ENCODE measurements at places on chromosomes 3 and 15.

GRCh38 chr15:28892789-28893610 lies 7.2 kb downstream of the APBA2 start:
- no peak for DNase-seq

GRCh38 chr3:182713743-182714517 lies 79.4 kb upstream of the ATP11B start:
- no peak for DNase-seq

DNA sequence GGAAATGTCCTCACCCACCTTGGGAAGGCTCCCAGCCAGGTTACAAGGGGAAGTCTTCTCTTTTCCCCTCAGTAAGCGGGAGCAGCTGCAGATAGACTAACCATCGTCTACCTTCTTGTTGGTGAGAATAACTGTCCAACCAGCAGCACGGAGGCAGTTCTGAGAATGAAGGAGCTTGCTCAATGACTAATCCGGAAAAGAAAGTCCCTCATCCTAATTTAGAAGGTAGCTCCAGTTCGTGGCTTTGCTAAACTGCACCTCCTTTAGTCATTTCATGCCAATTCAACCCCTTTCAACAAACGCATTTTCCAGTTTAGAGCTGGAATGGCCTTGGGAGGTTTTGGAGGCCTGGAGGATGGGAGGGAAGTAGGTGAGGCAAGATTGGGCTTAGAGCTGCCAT lies 527.4 kb upstream of the PROK2 start:
- no peak for DNase-seq

DNA sequence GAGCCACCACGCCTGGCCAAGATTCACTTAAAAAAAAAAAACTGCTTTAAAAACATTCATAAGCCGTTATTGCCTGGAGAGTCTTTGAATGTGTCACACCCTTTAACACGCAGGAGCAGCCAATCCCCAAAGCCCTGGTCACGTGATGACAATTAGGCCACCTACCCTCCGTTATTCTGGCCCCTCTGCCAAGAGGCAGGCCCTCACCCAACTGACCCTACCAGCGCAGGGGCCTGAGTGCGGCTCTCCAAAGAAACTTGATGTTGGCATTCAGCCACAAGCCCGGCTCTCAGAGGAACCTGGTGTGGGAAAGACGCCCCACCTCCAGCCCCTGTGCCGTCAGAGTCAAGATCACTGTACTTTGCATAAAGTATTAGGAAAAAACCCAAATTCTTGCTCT lies 11.6 kb upstream of the MUC4 start:
- DNase-seq, result no peak

- no peak for DNase-seq
These were observed 58.8 kb upstream of the CTXND1 start for GRCh38 chr15:80310776-80311175.

DNA sequence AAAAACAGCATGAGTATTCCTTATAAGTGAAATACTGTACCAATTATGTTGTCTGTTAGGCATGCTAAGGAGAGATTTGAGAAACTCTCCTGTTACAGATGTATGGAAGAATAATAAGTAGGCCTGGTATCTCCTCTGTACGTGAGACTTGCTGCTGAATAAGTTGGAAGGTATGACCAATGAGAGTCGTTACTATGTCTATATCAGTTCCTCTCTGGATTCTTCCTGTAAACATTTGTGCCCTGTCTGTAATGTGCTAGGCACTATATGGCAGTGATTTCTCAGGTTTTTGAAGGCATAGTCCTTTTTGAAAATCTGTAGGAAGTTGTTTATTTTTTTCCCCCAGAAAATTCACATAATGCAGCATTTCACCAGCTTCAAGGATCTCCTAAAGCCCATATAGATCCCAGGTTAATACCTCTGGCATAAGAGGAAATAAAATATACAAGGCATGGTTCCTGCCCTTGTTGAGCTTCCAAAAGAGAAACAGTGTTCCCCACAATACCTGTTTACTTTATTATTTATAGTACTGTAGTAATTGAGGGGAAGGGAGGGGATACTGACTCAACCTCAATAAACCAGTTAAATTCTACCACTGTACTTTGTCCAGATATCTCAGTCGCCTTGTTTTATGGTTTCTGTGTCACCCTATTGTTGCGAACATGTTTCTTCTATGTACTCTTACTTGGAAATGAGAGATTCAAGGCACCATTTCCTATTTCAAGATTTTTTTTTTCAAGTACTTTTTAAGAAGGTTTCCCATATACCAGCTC lies 28.6 kb downstream of the MAP2K5 start:
- DNase-seq, result no peak

DNA sequence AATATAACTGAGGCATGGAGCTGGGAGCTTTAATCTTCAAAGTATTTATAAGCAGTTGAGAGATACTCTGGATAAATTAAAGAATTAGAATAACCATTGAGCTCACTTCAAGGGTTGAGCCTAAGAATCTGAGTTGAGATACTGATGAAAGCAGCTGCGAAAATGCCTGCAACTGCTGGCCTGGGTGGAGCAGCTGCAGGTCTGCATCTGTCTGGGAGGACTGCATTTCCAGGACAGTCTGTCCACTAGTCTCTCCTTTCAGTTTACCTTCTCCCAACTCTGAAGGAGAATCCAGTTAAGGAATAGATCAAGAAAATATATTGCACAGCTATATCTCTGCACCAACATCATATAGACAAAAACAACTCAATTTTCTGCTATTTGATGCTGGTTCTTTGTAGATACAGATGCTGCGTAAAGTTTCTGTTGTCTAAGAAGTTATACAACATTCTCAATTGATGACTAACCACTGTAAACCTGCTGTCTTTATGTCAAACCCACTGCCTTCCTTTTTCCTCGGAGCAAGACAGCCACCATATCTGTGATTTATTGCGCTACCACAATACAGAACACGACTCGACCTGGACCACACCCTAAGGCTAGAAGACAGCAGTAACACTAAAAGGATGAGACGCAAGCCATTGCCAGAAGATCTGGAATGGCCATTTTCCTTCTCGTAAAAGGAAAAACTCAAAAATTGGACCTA lies 245.1 kb downstream of the MAGI1 start:
- DNase-seq, result no peak

- DNase-seq, result no peak
These were observed 110.8 kb downstream of the ADCY5 start for GRCh38 chr3:123337948-123338619.

GRCh38 chr15:64089543-64090280 lies 3.9 kb downstream of the CIAO2A start:
- DNase-seq, result no peak

- DNase-seq, result no peak
These were observed 116.5 kb upstream of the FGF7 start for GRCh38 chr15:49306551-49306950.

- no peak for DNase-seq
These were observed 24.4 kb downstream of the MOBP start for GRCh38 chr3:39491733-39492350.

- no peak for DNase-seq
These were observed 714 bp downstream of the ECT2 start for GRCh38 chr3:172751175-172751704.

Measured in stimulated activated CD4-positive, alpha-beta T cell treated with anti-CD3 and anti-CD28 coated beads, Interleukin-4, amount 100 ng/mL, for 24 hours (primary cell).